ENCODE measurements at places on chromosomes 6 and 20. TPM values are rescaled to one million over a fixed set of nuclear protein-coding genes. Genes with fewer than 3 reads are reported as not detected.

DNA sequence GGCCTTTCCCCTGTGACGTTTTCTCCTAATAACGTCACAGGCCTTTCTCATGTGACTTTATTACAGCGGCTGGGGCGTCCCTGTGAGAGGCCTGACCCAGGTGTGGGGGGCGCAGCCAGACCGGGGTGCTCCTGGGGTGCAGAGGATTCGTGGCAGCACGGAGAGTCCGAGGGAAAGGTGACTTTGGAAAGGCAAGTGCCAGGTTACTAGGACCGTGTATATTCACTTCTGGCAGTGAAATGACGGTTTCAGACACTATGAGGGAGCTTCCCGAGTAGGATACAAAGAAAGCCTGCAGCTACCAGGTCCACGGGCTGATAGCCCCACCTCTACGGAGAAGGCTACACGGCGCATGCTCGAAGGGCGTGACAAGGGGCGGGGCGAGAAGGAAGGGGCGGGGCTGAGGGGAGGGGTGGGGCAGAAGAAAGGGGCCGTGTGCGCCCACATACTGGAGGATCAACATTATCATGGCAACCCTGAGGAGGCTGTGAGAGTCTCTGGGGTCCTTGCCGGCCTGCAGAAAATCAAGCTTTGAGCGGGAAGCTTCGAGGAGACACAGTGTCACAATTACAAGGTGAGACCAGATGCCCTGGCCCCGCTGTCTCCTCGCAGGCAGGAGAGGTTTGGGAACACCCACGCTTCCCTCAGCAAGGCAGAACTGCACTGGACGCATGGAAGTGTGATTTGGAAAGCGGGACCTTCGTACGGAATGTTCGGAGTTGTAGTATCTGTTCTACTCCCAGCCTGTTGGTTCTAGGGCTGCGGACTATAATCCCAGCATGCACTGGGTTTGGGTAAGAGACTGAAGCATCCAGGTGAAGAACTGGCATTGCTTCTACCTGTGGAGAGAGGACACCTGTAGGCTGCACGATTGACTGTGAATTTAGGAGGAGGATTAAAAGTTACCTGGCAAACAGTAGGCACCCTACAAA is 54.4 kb upstream of the ZNF337 start:
- peak; percentile 67 for DNase-seq
- H3K27ac ChIP-seq, result peak overlapping the region; percentile 76
- H3K4me1 ChIP-seq, result peaks cover 18% of the 10 kb centered on the region

The AGER gene
- total RNA-seq, result 16.4 TPM

DNA sequence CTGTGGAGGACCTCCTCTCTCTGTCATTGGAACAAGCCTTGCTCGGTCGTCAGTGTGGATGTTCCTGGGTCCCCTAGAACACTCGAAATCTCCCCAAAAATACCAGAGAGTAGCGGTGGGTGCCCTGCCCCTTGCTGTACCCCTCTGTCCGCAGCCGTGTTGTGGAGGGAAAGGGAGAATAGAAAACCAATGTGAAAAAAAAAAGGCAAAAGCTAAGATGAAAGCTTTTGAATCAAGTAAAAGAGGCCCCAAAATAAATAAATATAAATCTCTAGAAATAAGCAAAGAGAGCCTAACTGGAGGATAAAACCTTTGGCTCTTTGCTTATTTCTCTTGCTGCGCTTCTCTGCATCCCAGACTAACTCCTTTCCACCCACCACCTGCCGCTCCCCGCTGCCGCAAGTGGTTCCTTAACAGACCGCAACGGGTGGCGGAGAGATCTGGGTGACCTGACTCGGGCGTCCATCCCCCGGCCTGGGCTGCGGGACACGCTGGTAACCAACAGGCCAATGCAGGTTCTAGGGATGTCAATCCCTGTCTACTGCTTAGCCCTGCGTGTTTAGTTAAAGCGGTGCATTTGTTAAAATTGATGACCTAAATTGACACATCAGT is 110.0 kb downstream of the GPX5 start:
- no peak overlapping the region for H3K27ac ChIP-seq
- H3K4me1 ChIP-seq, result peaks cover 5% of the 10 kb centered on the region
- no peaks in the 10 kb centered on the region for H3K36me3 ChIP-seq
- peak overlapping the region; percentile 62 for H3K4me3 ChIP-seq
- H3K27me3 ChIP-seq, result peaks cover 62% of the 10 kb centered on the region

The ANGPT4 gene
- total RNA-seq, result not detected

GRCh38 chr6:108453601-108454185 is 107.0 kb upstream of the FOXO3 start:
- peaks cover 7% of the 10 kb centered on the region for H3K4me1 ChIP-seq
- DNase-seq, result no peak
- no peak overlapping the region for H3K4me3 ChIP-seq
- no peak overlapping the region for H3K27ac ChIP-seq
- no peaks in the 10 kb centered on the region for H3K36me3 ChIP-seq
- H3K27me3 ChIP-seq, result no peaks in the 10 kb centered on the region

GRCh38 chr6:324729-325125 is 32.4 kb downstream of the DUSP22 start:
- no peak for DNase-seq
- H3K27ac ChIP-seq, result no peak overlapping the region
- peaks cover 2% of the 10 kb centered on the region for H3K36me3 ChIP-seq
- no peaks in the 10 kb centered on the region for H3K27me3 ChIP-seq

The LINC00237 gene
- not detected for total RNA-seq

DNA sequence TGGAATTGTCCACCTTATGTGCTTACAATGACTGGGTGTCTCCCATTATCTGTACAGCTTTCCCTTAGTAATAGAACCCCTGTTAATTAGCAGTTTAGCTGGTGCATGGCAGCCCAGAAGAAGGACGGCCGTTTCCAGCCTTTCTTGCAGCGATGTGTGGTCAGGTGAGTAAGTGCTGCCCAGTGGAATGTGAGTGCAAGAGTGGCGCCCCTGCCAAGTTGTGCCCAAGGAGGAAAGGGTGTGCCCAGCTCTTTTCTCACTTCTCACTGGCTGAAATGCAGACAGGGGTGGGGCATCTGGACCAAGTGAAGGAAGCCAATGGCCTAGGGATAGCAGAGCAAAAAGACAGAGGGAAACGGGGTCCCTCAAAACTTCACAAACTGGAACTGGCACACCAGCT is 296.8 kb downstream of the PREX1 start:
- no peak overlapping the region for H3K27ac ChIP-seq
- peaks cover 6% of the 10 kb centered on the region for H3K4me1 ChIP-seq
- peaks cover 4% of the 10 kb centered on the region for H3K27me3 ChIP-seq
- H3K4me3 ChIP-seq, result no peak overlapping the region
- no peaks in the 10 kb centered on the region for H3K36me3 ChIP-seq

All from activated CD8-positive, alpha-beta T cell treated with anti-CD3 and anti-CD28 coated beads for 36 hours (primary cell).